Frontal cortex (tissue), 4 donors: ENCODE measurements at places on chromosomes 11 and 22. TPM values are rescaled to one million over a fixed set of nuclear protein-coding genes. Genes with fewer than 3 reads are reported as not detected.

DNA sequence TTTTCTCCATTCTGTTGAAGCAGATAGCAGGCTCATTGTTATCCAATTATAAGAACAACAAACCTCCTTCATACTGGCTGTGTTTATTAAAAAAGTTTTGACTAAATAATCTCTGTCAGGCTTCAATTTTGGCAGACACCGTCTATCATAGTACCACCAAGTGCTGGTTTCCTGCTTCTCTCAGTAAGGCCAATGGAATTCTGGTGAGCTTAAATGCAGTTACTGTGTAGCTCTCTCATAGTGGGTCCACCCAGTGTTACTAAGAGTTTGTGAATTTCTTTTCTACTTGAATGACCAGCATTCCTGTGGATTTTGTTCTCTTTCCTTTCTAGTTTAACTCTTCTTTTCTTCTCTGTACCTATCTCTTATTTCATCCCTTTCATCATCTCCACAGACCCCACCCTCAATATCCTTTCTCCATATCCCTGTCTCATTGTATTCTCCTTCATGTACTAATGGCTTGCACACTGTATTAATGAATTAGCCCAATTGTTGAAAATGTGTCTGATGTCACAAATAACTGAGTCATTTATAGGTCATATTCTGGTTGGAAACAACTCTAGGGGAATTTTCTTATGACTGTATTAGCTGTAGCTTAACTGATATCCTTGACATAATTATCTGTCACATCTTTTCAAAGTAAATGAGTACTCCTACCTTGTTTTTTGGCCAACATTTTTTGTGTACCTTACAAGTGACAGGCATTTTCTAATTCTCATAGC lies 372.1 kb downstream of the FAT3 start:
- DNase-seq: no peak

GRCh38 chr11:15157181-15157580 lies 42.5 kb downstream of the INSC start:
- DNase-seq: no peak

- DNase-seq: no peak
These were observed 8.8 kb downstream of the RBM14 start for GRCh38 chr11:66625041-66625751.

GRCh38 chr11:121417055-121417551 lies 35.0 kb upstream of the SORL1 start:
- no peak for DNase-seq

GRCh38 chr22:37229012-37229804 lies 14.9 kb downstream of the RAC2 start:
- no peak for DNase-seq

DNA sequence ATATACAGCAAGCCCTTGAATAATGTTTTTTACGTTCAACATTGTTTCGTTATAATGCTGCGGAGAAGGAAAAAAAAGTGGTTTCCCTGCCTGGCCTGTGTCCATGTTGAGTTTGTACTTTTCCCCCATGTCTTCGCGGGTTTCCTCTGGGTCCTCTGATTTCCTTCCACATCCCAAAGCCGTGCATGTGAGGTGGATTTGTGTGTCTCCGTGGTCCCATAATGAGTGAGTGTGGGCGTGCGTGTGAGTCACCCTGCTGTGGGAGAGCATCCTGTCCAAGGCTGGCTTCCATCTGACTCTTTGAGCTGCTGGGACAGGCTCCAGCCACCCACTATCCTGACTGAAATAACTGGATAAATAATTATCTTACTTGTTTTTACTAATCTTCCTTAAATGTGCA lies 29.6 kb upstream of the SNX19 start:
- peak; percentile 25 for DNase-seq

- DNase-seq: no peak
These were observed 5.6 kb downstream of the DDX10 start for GRCh38 chr11:108670451-108670850.

DNA sequence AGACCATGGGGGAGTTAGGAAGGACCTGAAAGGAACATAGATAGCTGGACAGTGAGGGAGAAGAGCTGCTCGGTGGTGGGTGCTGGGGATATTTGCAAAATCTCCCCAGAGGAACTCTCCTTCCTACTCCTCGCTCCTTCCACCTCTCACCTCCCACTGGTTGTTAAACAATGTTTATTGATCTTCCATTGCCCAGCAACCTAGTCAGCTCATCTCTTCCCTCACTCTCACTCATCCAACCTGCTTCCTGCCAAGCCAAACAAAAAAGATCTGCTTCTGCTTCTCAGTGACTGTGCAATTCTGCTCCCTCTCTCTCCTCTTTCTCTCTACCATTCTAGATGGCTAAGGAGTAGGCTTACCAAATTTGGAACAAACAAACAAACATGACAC lies 115.0 kb downstream of the SLC1A2 start:
- DNase-seq: no peak

- no peak for DNase-seq
These were observed 12.6 kb downstream of the JAML start for GRCh38 chr11:118212131-118212725.

DNA sequence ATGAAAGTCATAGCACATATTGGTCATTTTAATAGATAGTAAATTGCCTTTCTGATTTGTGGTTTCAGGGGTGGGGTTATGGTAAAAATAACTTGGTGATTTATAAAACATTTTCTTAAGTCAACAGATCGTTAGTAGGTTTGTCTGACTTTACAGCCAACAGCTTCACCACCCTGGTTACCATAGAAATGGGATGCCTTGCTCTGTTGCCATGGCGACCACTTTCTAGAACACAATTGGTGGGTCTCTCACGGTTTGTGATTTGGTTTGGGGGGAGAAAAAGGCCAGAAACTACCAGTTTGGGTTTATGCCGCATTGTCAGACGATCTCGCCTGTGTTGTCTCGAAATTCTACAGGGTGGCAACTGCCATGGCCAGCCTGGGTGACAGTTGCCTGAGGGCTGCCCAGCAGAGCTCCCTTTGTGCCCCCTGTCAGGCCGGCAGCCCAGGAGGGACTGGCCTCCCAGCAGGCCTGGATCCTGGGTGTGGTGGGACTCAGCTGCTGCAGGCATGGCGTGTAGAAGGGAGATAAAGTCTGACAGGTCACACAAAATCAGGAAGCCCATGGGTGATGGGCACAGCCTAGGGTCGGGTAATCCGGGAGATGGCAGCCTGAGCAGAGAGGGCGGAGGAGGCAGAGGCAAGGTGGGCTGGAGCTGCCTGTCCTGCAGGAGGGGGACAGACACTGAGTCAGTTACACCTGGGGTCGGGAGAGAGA lies 30.9 kb downstream of the KCNC1 start:
- DNase-seq: no peak

DNA sequence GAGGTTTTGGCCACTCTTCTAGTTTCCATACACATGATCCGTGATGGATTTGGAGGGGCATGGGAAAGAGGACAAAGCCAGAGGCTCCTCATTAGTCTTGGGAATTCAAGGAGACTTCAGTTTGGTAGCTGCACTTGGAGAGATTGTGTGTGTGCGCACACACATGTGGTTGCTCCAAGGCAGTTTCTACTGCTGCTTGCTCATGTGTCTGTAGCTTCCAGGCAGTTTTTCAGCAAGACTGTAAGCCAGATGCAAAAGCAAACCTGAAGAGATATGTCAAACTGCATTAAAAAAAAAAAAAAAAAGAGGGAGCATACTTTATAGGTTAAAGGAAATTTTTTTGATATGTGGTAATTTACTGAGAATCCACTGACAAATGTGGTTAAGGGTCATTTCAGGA lies 95.7 kb downstream of the OSBP2 start:
- no peak for DNase-seq

GRCh38 chr11:126194121-126194543 lies 17.3 kb downstream of the RPUSD4 start:
- peak; percentile 50 for DNase-seq

DNA sequence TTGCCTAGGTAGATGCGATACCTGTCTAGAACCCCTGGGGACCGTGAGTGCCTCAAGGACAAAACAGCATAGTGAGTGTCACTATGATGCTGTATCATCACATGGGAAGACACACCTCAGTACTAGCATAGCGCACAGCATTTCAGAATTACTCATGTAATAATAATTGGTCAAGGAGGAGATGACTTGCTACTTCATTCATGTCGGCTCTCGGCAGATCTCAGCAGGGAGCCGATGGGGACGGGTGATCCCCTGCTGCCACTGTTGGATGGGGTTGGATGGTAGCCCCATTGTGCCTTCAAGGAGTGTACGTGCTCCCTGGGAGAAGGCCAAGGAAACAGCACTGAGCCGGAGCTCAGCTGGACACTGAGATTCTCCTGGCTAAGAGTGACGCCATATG lies 186.9 kb downstream of the EFCAB6 start:
- DNase-seq: no peak

DNA sequence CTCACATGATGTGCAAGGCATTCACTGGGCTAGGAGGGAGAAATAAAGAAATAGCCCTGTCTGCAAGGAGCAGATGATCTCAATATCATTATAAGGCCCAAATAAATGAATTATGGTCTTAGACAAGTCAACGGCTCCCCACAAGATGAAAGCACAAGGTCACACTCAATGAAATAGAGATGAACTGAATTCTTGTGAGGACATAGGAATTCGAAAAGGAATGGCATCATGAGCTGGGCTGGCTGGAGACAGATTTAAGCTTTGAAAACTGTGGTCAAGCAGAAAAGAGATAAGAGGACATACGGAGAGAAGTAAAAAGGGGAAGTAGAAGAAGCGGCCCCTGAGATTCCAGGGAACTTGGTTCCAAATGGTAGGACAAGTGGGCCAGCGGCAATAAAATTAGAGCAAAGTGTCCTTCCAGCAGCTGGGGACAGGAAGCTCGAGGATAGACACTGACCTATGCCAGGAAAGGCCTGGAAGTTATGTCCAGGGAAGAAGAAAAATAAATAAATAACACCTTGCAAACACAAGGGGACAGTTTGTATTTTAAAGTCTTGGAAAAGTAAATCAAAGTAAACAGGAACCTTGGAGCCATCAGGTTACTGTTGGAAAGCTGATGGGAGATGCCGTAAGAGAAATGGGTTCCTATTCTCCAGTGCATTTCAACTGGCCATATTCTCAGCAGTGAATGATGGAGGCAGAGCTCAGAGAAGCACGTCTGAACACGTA lies 37.8 kb downstream of the GALNT18 start:
- no peak for DNase-seq

GRCh38 chr11:114158421-114158820 lies 98.9 kb downstream of the ZBTB16 start:
- no peak for DNase-seq

- no peak for DNase-seq
These were observed 207.9 kb upstream of the ISX start for GRCh38 chr22:34858066-34858465.

DNA sequence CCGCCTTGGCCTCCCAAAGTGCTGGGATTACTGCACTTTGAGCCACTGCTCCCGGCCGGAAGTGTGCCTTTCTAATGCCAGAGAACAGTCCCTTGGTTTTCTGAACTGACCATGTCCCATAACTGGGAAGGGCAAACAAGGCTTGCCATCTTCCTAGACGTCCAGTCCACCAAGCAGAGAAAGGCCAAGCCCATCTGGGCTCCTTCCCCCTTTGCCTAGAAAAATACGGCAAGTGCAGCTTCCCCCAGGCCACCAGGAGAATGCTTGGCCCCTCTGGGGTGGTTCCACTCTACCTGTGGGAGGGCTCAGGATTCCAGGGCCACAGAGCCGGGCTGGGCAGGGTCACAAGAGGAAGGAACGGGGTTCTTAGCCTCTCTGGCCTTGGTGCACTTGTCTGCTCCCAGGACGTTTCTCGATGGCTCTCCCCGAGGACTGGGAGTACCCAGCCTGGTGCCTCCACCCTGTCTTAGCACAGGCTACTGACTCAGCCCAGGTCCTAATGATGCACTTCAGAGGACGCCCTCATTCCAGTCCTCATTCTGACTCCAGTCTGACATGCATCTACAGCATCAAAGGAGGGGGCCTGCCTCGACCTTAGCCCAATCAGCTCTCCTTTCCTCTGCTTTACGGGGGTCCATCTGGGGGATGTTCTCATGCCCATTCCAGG lies 1.2 kb downstream of the USP2 start:
- DNase-seq: no peak

DNA sequence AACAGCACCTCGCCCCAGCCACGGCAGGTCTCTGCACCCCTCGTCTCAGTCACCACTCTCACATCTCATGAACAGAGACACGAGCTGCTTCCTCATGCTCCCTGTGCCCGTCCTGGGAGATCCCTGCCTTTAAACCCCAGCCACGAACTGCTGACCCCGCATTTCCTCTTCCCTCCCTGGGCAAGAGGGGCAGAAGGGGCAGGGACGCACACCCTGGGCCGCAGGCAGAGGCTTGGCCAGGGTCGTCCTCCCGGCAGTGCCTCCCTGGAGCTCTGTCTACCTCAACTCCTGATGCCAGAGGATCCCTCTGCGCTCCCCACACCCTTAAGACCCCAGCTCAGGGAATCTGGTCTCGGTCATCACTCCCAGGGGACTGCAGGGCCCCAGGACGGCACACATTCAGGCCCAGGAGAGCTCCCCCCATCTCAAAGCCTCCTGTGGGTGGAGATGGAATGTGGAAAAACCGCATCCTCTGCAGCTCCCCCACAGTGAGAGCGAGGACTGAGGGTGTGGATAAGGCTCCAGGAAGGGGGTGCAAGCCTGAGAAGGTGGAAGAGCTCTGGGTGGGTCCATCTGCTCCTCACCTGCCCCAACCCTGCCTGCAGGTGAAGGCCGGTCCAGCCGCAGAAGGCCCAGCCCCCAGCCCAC lies 1.2 kb downstream of the BID start:
- DNase-seq: no peak

GRCh38 chr11:116145187-116145865 lies 627.5 kb downstream of the BUD13 start:
- no peak for DNase-seq

DNA sequence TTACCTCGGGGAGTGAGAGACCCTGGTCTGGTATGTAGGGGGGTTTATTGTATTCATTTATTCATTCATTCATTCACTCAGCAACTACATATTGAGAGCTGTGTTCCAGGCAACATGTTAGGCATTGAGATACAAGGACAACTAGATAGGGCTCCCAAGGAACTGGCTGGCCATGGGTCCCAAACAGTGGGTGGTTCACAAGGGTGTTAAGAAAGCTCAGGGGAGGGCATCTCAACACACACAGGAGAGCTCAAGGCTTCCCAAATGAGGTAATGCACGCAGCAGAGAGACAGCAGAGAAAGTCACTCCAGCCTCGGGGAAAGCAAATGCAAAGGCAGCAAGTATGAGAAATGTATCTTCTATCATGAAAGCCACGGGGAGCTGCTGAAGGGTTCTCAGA lies 51.8 kb downstream of the BTG4 start:
- DNase-seq: no peak

GRCh38 chr11:127369356-127369755 lies 368.8 kb upstream of the KIRREL3 start:
- DNase-seq: no peak

- DNase-seq: no peak
These were observed 46.9 kb upstream of the OR4B1 start for GRCh38 chr11:48169717-48170116.

Gene ART1
- not detected for total RNA-seq

Gene TYR
- total RNA-seq: not detected

Gene KRTAP5-10
- total RNA-seq: not detected

Gene TEX54
- not detected for total RNA-seq

Gene OR52A5
- total RNA-seq: not detected

Gene CELSR1
- 2.0 TPM for total RNA-seq

Gene GRIA4
- 63.2 TPM for total RNA-seq

Gene GNAZ
- 183 TPM for total RNA-seq

Gene JAML
- total RNA-seq: 0.82 TPM

Gene MYO7A
- 0.82 TPM for total RNA-seq

Gene CDC42EP2
- 6.1 TPM for total RNA-seq

Gene APIP
- total RNA-seq: 37.9 TPM

Gene OR8A1
- not detected for total RNA-seq

Gene YPEL1
- 104 TPM for total RNA-seq

Gene OR5P2
- not detected for total RNA-seq

Gene CLTCL1
- 9.8 TPM for total RNA-seq
